Mesothelial cell of epicardium (in vitro differentiated cells): ENCODE measurements at places on chromosomes 1 and 21. TPM values are rescaled to one million over a fixed set of nuclear protein-coding genes. Genes with fewer than 3 reads are reported as not detected.

Gene CAMK1G
- 3.8 to 5.2 TPM (median 4.5 TPM) in 3 replicates for total RNA-seq

Gene EXTL1
- total RNA-seq = 6.9 to 8.2 TPM (median 7.1 TPM) in 3 replicates

Gene PGLYRP3
- total RNA-seq = not detected in 3 replicates

Gene TNFAIP8L2
- not detected in 3 replicates for total RNA-seq

Gene CDA
- total RNA-seq = 0.64 to 1.5 TPM (median 0.94 TPM) in 3 replicates

Gene CR1
- total RNA-seq = 0.09 to 0.16 TPM (median 0.09 TPM) in 3 replicates

Gene PTPRU
- 143 to 151 TPM (median 145 TPM) in 3 replicates for total RNA-seq

Gene ACKR1
- total RNA-seq = 0.34 to 0.53 TPM (median 0.38 TPM) in 3 replicates

Gene SYT6
- total RNA-seq = 0.09 to 0.29 TPM (median 0.25 TPM) in 3 replicates

Gene CHI3L2
- not detected in 3 replicates for total RNA-seq

Gene S100A7A
- total RNA-seq = not detected in 3 replicates

Gene NCMAP
- 0.31 to 0.51 TPM (median 0.38 TPM) in 3 replicates for total RNA-seq

Gene ADORA3
- total RNA-seq = not detected in 3 replicates

Gene SPTA1
- total RNA-seq = 0.88 to 1.4 TPM (median 1.1 TPM) in 3 replicates
